ENCODE measurements at places on chromosomes 2 and 18.

- no peak for DNase-seq
Measured at GRCh38 chr18:34647251-34647650, 62.8 kb upstream of the DTNA start.

GRCh38 chr2:225739328-225739727 is 339.8 kb downstream of the NYAP2 start:
- no peak for DNase-seq

DNA sequence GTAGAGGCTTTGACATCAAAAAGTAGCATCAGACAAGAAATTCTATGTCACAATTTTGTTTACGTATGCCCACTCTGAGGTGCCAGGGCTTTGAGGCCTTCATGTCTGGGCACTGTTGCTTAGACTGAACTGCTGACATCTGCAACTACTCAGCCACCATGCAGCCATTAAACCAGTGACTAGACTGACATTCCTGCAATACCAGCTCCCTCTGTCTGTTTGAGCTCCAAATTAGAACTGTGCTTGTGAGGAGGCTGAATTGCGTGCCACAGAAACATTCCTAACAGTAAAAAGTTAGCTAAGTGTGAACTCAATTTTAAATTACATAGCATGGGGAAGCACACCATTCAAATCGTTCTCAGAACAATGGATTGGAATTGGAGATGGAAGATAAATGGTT is 163.2 kb downstream of the INSIG2 start:
- no peak for DNase-seq

DNA sequence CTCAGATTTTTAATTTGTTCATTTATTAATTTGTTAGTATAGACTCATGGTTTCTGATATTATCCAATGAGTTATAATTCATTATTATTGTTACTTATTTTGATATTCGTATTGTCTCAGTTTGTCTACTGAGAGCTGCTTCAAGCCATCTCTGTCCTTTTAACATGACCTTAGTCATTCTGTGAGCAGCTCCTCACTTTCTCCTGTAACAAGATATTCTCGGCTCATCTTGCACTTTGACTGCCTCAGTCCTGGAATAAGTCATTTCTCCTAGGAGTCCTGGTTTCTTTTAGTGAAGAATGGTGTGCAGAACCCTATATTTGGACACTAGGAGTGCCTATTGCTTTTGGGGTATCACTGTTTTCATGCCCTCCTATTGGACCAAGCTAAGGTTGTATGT is 13.2 kb downstream of the ASB1 start:
- no peak for DNase-seq

DNA sequence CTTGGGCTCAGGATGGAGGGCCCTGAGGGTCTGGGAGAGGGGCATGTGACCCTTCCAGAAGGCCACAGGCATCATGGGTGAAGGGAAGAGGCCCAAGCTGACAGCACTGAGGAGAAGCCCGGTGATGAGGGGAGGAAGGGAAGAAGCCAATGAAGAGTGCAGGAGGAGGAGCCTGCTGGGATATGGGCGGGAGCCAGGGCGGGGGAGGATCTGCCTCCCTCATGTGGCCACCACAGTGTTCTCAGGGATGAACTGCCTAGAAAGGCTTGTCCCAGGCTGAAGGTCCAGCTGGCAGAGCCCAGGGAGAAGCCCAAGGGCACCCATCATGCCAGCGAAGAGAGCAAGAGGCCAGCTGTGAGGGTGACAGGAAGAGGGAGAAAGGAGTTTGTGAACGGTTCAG is 24.6 kb upstream of the PLB1 start:
- DNase-seq, result no peak

GRCh38 chr2:144350151-144350802 is 169.6 kb downstream of the ZEB2 start:
- DNase-seq, result no peak

DNA sequence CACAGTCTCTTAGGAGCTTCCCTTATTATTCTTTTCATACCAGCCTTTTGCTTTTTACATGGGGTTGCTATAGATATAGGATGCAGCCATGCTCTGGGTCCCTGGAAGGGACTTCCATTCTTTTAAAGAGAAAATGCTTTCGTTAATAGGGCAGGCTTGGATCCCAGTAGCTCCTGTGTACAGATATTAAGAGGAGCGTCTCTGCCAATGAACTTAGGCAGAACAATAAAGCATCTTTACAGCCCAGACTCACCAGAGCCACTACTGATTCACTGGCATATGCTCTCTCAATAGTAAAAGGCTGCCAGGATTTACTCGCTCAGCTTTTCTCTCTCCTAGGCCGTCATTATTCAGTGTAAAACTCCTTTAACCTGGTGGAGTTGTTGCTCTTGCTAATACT is 1385.4 kb upstream of the PIK3C3 start:
- DNase-seq, result no peak

DNA sequence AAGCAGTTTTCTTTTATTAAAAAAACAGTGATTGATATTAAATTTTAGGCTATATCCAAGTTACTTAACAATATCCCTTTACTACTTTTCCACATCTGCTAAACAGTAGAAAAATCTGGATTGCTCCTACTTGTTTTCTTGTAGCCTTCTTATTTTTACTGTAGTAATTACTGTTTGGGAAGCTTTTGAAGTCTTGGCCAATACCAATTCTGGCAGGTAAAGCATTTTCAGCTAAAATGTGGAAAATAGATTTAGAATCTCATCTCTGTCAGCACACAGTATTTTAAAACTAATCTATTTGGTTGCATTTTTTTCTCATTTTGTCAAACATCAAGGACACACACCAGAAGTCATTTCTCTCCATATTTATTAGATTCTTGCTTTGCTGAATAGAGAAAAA is 1485.7 kb upstream of the PIK3C3 start:
- no peak for DNase-seq

- DNase-seq, result no peak
Measured at GRCh38 chr2:171483793-171484192, 38.5 kb upstream of the CYBRD1 start.

- DNase-seq, result no peak
Measured at GRCh38 chr2:200378652-200379290, 72.3 kb downstream of the SPATS2L start.

- DNase-seq, result no peak
Measured at GRCh38 chr18:30855762-30856161, 186.8 kb downstream of the DSC3 start.

DNA sequence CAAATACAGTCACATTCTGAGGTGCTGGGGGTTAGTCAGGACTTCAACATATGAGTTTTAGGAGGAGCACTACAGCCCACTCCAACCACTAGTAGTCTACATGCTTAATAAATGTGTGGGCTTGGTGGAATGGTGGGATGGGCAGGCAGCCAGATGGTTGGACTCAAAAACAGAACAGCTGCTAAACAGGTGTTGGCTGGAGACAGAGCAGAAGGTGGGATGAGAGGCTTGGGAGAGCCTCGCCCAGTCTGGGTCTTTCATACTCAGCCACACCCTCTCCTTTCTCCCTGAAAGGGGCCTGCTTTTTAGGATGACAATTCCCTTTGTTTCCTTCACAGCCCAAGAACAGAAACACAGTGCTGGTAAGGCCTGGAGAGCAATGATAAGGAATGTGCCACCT is 143.9 kb upstream of the KLHL29 start:
- no peak for DNase-seq

- DNase-seq, result no peak
Measured at GRCh38 chr2:137983581-137983980, 19.3 kb downstream of the HNMT start.

DNA sequence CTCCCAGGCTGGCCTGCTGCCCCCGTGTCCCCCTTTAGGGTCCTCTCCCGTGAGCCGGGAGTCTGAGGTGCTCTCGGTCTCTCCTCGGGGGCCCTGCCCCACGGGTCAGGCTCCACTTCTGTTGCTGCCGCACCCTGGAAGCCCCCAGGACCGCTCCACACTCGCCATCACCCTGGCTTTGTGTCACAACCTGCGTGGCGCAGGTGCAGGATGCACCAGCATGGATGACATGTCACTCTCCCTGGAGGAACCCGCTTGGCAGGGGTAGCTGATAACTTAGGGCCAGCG is 10.8 kb upstream of the ARHGEF4 start:
- no peak for DNase-seq

GRCh38 chr2:74101574-74102300 is 46.0 kb downstream of the BOLA3 start:
- no peak for DNase-seq

DNA sequence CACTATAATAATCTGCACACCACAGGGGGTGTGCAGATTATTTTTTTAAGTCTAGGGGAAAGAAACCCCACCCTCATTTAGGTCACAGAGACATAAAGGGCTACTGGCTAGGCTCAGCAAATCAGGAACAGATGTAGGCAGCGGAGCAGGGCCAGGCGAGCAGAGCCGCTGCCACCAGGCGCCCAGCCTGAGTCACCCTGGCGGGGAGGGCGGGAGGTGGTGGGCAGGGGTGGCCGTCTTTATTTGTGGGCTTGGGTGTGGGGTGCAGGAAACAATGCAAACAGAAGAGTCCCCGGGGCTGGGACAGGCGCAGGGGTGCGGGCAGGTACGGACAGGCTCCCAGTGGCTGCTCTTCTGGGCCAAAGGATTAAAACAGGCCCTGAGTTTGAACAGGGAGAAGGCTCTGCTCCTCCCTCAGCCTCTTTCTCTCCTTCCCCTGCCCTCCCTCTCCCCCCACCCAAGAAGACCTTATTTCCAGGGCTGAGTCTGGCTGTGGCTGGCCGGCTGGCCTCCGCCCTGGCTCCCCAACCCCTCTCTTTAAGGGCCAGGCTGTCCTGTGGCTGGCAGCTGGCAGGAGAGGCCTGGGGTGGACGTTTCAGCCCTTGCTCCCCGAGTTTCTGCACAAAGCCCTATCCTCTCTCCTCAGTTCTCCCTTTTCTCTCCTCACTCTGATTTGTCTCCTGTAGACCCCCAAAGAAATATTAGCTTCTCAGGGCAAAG is 142.9 kb upstream of the SMAD2 start:
- DNase-seq, result no peak

DNA sequence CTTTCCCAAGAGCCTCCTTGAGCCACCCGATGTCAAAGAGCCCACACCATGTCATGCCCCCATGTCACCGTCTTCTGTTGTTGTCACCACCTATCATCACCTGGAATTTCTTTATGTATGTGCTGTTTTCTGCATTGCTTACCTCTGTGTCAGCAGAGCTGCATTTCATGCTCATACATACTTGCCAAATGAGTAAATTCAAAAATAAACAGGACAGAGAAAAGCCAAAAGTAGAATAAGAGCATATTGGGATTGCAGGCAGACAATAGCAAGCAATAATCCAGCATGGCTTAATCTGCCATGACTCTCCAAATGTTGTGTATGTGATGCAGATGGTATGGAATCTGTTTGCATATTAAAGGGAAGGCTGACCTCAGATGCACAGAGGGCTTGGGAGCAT is 15.3 kb upstream of the RGPD4 start:
- DNase-seq, result no peak

- DNase-seq, result no peak
Measured at GRCh38 chr2:241863536-241863954, 4.9 kb upstream of the PDCD1 start.

DNA sequence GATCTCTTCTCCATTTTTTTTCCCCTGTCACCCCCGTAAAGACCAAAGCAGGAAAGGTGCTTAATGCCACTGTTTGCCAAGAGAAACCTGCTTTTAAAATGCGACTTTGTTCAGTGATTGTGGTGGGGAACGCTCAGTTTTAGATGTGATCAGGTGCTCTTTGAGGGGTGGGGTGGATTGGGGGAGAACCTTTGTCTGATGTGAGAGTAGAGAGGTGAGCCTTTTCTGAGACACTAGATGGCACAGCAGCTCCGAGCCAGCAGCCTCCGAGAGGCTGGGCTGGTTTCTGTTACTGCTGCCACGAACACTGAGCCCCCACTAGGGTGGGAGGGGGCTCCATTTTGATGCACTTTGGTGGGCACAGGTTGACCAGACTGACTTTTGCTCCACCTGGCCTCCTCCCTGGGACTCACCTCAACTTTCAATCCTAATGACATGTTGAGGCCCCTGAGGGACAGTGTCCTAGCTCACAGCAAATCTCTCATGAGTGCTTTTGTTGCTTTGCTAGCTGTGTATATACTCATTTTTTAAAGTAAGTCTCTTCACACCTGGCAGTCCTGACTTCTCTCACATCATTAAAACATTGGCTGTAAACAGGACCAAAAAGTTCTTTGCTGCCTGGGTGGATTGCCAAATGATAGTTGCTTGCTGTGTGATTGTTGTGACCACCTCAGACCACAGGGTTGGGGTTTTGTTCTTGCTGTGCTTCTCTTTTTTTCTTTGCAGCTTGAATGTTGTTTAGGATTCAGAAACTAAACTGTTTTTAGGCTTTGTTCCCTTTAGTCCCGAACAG is 98.2 kb upstream of the MAP3K20 start:
- no peak for DNase-seq

DNA sequence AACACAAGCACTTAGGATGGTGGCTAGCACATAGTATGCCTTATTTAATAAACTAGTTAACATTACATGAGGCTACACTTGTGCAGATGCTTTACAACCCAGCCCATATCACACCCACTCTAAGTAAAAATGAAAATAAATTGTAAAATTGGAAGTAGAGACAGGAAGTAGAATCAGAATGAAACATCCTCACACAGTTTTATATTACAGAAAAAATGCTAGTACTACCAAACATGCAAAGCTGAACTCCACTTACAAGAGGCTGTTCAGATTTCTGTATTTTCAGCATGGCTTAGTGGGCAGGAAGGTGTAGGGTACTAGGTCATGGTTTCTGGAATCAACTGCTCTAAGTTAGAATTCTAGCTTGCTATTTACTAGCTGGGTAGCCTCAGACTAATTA is 18.2 kb upstream of the CRIM1 start:
- no peak for DNase-seq

DNA sequence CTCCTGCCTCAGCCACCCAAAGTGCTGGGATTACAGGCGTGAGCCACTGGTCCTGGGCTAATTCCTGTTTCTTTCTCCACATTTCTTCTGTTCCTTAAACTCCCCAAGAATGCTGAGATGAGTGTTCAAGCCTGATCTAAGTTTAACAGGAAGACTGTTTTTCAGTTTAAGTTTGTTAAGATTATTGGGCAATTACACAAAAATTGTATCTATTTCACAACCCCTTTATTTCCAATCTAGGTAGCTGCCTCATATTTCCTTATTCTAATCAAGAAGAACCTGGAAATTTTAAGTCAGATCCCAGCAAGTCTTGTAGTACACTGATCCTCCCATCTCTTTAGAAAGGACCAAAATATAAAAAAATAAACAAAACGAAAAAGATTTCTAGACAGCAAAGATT is 11.7 kb downstream of the SFT2D3 start:
- no peak for DNase-seq

GRCh38 chr18:36843199-36843598 is 14.3 kb downstream of the KIAA1328 start:
- no peak for DNase-seq

GRCh38 chr2:27875089-27875881 is 14.9 kb downstream of the RBKS start:
- no peak for DNase-seq

DNA sequence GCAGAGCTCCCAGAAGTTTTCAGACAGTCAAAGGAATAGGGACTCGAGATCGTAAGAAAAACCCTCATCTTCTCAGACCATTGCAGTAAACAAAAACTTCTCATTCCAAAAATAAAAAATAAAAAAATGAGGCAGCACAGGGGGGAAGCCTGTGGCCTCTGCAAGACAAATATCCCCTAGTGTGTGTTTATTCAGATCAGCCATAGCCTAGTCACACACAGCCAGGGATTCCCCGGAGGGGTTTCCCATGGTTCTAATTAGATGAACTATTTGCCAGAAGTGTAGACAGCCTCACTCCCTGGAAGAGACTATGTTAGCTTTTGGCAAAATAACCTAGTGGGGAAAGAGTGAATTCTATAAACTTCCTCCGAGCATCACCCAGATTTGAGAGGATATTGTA is 122.9 kb upstream of the KLF7 start:
- DNase-seq, result no peak
